Ascending aorta (tissue), 2 donors: ENCODE measurements at places on chromosomes 6 and 20.

GRCh38 chr6:49664817-49665216 is 28.2 kb upstream of the RHAG start:
- DNase-seq, result no peak

- DNase-seq, result no peak
Observed at GRCh38 chr20:57841297-57841866, 131.6 kb upstream of the PMEPA1 start.

GRCh38 chr6:42022755-42023384 is 27.5 kb upstream of the TAF8 start:
- no peak for DNase-seq

DNA sequence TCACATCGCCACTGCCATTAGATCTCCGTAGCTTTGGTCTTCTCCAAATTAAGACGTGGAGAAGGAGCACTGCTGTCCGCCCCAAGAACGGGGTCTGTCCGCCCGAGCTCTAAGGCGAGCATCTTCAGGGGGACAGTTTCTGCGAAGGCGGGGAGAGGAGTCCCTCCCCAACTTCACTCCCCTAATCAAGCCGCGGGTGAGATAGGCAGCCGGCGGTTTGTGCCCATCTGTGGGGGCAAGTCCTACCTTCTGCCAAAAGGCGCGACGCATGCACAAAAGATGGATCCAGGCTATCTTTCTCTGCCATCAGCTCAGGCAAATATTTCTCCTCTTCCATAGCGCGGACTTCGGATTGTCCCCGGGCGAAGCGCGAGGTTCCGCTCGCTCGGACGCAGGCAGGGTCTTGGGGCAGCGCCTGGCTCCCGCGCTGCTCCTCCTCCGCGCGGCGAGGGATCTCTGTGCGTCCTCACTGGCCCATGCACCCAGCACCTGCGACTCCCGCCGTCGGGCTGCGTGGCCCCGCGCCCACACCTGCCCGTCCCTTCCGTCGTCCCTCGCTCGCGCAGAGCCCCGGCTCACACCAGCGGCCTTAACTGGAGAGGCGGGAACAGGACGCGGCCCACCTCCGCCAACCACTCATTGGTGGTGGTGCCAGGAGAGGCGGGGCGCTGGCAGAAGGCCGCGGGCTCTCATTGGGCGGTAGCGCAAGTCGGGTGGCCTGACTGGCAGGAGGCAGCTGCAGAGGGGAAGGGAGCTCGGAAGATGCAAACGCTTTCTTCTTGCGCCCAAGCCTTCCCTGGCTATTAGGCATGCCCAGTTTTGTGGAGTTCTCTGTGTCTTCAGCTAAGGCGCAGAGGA is at the start of gene KHDRBS2:
KHDRBS2 (minus strand) TSS at position 614 of the 858 bp plus-strand sequence.
- DNase-seq, result peak; percentile 28

- DNase-seq, result no peak
Observed at GRCh38 chr6:114172576-114173260, 170.1 kb downstream of the HS3ST5 start.

DNA sequence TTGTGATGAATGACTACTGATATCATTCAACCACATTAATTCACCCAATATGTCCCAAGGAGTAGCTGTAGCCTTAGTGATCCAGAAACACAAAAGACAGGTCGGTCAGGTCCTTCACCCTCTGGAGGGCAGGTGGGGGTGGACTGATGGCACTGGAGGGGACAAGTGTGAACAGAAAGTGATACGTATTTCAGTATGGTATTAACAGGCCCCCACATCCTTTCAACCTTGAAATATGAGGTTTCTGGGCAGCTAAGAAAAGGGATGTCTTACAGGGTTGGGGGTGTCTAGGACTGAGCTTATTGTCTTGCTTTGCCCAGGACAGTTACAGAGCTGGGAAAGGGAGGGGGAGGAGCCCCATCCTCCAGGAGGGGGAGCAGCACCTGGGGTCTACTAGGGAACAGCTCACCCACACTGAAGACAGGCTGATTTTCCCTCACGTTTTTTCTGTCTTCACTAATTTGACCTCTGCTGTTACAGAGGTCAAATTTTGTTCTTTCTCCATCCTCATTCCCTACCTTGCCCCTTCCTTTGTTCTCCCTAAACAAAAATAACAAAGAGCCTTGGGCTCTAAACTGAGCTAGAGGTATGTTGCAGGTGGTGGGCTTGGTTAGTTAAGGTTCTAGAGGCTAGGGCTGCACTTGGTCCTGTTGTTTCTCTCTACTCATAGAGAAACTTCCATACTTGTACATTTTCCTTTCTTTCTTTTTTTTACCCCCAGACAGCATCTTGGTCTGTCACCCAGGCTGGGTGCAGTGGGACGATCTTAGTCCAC is 38.0 kb upstream of the EEF1A1 start:
- DNase-seq, result no peak

DNA sequence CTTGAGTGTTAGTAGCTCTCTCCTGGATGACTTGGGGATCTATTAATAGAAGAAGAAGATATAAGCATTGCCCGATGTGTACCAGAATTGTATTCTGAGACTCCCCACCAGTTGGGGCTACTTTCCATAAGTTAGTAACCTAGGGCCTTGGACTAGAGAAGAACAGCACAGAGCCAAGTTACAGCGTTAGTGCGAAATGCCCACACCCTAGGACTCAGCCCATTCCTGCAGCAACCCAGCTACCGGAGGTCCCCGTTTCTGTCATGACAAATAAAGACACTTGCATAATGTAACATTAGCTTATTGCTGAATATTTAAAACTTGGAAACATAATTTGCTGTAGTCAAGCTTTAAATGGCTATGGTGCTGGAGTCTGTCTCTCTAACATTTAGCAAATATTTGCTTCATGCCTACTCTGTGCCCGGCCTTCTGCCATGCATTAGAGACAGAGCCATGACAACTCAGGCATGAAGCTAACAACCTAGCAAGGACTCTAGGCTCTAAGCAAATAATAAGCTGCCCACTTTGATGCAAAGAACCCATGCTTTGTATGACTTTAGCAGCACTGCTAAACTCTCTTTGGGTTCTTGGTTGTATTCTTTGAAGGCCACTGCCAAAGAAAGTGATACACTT is 103.4 kb upstream of the COL21A1 start:
- no peak for DNase-seq

DNA sequence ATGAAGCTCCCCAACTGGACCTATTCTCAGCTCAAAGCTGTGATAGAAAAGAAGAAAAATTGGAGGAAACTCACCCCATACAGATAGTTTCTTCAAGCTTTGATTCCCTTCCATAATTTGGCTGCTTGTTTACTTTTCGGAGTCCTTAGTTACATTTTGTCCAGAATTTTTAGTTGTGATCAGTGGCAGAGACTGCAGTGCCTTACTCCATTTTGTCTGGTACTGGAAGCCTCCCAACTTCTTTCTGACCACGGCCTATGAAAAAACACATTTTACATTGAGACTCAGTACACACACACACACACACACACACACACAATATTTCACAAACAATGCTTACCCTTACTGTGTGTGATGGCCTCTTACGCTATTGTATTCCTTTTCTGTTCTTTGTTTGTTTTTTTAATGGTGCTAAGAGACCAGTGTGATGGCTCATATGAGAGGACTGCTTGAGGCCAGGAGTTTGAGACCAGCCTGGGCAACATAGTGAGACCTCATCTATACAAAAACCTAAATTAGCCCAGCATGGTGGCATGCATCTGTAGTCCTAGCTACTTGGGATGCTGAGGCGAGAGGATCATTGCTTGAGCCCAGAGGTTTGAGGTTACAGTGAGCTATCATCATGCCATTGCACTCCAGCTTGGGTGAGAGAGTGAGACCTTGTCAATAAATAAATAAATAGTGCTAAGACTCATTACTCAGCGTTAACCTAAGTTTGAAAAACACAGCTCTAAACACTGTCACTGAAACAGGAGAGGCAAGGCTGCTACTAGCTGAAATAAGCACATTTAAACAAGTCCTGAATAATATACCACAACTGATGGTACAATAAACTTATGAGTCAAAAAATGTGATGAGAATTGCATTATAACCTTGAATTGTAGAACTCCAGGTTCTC is 13.8 kb upstream of the RNF8 start:
- no peak for DNase-seq

DNA sequence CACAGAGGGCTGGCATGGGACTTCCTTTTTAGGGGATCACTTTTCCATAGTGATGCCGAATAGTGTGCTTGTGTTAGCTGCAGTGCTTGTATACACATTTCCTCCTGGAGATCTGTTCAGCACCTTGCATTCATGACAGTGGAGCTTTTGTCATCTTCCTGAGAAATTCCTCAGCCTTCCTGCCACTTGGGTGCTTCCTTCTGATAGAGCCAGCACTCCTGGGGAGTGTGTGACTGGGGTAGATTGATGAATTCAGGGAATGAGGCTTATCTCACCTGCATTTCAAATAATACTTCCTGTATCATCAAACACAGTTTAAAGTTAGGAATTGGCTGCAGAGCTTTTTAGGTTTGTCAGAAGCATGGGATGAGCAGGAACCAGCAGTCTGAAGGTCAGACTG is 48.8 kb upstream of the SCGN start:
- no peak for DNase-seq

DNA sequence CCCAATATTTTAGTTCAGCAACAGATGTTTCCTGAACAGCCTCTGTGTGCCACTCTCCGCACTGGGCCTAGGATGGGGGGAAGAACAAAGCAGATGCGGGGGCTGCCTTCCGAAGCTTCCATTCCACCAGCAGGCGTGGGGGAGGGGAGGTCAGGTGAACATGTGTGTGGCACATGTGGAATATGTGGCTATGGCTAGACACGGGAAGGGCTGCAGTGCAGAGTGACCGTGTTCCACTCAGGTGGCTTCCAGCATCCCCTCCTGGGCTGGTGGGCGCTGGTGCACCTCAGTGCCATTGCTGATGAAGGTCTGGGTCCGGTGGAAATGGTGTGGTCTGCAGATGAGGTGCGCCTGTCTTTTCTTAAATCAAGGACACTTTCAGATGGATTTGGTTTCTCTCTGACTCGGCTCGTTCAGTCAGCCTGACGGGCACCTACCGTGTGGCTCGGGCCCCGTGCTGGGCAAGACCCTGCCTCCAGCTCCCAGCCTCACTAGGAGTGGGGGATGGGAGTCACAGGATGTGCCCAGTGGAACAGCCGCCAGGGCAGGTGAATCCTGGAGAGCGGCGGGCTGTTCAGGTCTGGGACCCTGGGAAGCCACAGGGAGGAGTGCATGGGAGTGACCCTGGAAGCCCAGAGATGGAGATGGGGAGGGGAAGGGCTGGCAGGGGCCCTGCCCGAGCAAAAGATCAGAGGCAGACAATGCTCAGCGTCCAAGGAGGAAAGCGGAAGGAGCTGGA is 111.0 kb downstream of the SYCP2 start:
- no peak for DNase-seq

- DNase-seq, result no peak
Observed at GRCh38 chr20:54598352-54598751, 123.0 kb downstream of the DOK5 start.
